ENCODE measurements at places on chromosomes 12 and 14.
A peak's percentile ranks its signal among the peaks of the same experiment; 100 is the strongest.

GRCh38 chr12:49491823-49492222 is 47.0 kb upstream of the KCNH3 start:
- no peak for DNase-seq

GRCh38 chr14:36702474-36702873 is 40.8 kb downstream of the PAX9 start:
- DNase-seq, result no peak

- DNase-seq, result no peak
Measured at GRCh38 chr12:132494294-132495164, 4.6 kb downstream of the FBRSL1 start.

DNA sequence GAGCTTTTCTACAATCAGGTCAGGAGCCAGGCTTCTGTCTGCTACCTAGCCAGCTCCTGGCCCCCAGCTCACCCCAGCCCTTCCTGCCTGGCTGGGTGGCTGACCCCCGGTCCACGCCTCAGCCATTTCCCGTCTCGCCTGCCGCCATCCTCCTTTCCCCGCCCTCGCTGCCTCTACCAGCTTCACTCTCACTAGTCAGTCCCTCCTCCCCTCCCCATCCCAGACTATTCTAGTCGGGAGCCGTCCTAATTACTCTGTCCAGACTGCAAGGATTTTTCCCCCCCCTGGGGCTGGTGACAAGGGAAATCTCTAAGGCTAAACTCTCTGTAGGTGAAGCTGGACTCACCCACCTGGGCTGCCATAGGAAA is 825 bp downstream of the DHH start:
- no peak for DNase-seq

GRCh38 chr14:105050551-105050897 is 14.7 kb downstream of the GPR132 start:
- DNase-seq, result peak; percentile 92

DNA sequence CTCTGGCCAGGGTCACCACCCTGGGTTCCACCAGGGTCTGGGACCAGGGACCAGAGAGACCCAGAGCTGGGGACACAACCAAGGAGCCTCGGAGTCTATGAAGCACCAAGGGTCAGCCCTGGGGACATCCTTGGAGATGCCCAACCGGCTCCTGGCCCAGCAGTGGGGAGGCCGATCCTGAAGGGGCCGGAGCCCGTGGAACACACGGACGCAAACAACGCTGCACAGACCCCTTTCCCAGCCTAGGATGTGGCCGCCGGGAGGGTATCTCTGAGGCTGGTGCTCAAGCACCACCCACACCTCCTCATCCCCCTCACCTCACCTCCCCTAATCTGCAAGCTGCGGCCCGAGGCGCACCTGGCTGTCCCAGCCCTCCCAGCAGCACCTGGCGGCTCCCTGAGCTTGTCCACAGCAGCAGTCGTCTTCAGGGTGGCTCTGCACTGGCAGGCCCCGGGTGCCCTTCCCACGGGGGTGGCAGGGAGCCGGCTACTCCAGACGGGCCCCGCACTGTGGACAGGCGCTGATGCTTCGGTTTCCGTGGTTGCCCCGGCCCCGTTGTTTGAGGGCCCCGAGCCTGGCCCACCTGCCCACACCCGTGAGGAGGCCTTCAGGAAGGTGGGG is 146.8 kb upstream of the C14orf180 start:
- no peak for DNase-seq

- DNase-seq, result no peak
Measured at GRCh38 chr12:2580821-2581220, 213.9 kb upstream of the FKBP4 start.

- DNase-seq, result no peak
Measured at GRCh38 chr14:78664841-78665240, 494.7 kb downstream of the NRXN3 start.

DNA sequence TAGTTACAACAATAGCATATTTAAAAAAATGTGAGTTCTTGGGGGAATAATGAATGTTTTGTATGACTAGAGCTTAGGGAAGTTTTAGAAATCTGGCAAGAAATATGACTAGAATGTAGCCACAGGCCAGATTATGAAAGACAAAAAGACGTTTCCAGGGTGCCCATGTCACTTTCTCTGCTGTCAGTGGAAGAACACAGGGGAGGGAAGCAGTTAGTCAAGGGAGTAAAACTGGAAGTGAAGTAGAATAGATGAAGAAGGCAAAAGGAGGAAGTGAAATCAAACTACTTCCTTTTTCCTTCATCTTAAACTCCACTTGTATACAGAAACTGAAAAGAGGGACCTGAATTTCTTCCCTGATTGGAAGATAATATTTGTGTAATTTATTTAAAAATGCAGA is 81.2 kb upstream of the ATP2B1 start:
- DNase-seq, result no peak

GRCh38 chr12:49909826-49910225 is 6.1 kb upstream of the FAIM2 start:
- DNase-seq, result peak; percentile 90

DNA sequence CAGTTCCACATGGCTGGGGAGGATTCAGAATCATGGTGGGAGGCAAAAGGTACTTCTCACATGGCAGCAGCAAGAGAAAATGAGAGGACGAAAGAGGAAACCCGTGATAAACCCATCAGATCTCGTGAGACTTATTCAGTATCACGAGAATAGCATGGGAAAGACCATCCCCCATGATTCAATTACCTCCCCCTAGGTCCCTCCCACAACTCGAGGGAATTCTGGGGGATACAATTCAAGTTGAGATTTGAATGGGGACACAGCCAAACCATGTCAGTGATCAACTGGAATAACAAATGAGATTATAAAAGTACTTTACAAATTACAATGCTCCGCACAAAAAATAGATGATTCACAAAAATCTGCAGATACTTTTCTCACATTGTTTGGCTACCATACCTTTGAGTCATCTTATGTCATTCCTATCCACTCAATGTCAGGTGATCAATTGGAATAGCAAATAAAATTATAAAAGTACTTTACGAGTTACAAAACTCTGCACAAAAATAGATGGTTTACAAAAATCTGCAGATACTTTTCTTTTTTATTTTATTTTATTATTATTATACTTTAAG is 338.9 kb downstream of the C12orf50 start:
- no peak for DNase-seq

DNA sequence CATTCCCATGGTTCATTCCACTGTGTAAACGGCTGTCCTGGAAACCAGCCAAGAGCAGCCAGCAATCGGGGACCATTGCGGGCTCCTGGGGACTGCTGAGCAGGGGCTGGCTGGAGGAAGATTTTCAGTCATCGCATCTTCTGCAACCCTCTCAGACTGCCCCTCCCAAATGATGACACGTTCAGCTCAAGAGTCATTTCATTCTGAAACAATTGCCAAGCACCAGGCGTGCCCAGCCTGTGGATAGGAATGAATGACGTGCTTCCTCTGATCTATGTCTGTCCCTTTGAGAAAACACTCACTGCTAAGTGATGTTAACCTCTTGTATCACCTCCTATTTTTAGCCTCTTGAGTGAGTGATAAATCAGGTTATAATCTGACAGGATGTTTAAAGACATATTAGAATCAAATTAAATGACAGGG is 62.0 kb downstream of the NDUFA12 start:
- no peak for DNase-seq

DNA sequence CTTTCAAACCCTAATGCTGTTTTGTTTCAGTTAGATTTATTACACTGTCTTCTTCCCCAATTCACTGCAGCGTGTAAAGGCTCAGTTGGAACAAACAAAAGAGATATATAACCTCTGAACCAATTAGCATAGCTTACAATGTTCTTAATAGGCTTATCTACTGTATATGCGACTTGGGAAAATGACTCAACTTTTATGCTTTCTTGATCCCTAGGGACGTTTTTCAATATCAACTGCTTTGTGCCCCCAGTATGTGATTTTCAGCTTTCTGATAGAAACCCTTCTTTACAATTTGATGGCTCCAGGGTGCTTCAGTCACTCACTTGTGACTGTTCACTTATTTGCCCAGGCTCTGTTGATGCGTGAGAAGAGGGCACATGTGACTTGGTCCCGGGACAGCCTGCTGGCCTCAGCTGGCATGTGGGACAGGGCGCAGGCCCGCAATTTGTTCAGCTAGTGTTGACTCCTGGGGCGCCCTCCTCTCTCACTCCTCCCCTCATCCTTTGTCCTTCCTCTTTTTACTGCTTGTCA is 107.1 kb downstream of the TMTC2 start:
- DNase-seq, result no peak

DNA sequence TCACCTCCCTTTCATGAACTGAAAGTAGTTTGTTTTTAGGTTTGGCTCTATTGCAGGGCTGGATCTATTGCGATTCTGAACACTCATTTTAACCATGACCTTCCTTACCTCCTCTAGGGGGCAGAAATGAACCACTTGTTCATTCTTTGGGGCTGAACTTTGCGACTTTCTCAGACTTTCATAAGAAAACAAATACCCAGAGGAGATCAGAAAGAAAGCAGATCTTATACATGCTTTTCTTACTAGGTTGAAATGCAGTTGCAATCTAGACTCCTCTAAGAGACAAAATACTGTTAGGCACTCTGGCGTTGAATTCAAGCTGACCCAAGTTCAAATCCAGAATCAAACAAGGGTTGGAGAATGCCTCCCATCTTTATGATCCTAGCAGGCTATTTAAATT is 32.6 kb upstream of the PLEKHG3 start:
- peak; percentile 64 for DNase-seq

- DNase-seq, result no peak
Measured at GRCh38 chr12:93363841-93364297, 13.9 kb upstream of the NUDT4 start.

DNA sequence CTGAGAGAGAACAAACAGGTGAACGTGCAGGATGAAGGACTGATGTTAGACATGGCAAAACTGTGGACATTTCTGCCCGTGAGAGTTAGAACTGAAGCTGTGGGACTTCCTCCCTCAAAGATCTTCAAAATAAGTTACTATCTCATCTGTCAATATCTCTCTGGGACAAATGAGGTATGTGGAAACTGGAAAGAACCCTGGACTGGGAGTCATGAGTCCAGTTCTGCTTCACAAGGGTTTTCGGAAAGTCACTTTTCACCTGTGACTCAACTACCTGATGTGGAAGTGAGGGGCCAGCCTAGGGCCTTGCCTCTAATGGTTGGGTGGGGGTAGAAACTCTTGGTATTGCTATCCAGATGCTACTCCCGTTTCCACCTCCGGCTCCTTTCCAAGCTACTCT is 47.3 kb downstream of the RAB35 start:
- no peak for DNase-seq

DNA sequence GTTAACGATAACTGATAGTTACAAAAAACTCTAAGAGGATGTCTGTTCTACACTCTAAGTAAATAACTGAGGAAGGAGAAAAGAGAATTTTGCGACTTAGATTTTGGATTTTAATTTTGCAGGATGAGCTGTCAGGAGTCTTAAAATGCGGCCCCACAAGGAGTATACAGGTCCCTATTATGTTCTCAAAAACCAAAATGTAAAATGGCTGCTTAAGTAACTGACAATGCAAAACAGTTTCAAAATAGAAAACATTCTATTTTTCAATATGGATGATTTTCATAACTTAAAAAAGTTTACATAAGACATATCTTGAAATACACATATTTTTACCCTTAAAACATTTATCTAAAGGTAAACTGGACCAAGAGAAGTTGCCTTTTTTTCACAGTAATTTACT is 2.6 kb downstream of the CD69 start:
- no peak for DNase-seq

DNA sequence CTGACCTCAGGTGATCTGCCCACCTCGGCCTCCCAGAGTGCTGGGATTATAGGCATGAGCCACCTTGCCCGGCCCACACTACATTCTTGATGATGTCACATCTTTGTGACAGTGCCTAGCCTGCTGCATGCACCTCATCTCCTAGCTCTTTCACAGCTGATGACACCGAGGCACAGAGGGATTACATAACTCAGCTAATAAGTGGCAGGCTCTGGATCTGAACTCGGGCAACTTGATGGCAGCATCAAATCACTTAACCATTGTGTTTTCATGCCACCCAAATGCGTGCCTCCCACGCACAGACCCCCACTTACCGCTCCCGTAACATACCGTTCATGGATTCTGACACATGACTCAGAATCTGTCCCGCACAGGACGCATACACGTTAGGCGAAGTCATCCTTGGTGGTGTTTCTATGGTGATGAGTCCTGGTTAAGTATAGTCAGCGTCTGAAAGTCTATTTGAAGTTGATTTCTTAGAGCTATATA is 7.4 kb downstream of the TMEM120B start:
- peak; percentile 22 for DNase-seq

DNA sequence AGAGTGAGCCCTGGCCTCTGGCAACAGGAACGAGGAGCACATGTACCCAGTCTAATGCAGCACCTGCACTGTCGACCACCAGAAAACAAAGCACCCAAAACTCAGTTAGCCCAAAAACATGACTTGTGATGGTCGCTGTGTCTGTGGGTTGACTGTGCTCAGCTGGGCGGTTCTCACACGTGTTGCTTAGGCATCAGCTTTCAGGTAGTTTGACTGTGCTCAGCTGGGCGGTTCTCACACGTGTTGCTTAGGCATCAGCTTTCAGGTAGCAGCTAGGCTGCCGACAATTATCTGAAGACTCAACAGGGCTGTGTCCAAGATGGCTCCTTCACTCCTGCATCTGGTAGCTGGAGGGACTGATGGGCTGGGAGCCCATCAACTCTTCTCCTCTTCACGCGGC is 1.2 kb upstream of the LRCOL1 start:
- no peak for DNase-seq

- no peak for DNase-seq
Measured at GRCh38 chr14:27234331-27234730, 636.5 kb upstream of the NOVA1 start.

GRCh38 chr12:30996752-30997151 is 70.2 kb downstream of the TSPAN11 start:
- no peak for DNase-seq

DNA sequence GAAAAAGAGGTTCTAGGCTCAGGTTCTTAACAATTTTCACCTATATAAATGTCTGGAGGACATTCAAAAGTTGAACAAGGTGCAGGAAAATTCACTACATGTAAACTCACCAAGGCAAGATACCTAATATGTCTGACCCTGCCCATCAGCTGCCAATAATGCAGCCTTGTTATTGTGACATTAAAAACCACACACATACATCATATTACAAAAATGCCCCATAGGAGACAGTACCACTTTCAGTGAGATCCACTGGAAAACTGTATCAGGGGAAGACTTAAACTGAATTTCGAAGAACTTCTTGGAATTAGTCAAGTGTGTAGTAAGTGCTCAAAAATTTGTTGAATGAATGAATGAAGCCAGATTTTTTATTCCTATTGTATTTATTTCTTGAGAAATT is 83.1 kb downstream of the KICS2 start:
- DNase-seq, result no peak
